Left kidney (tissue), 8 donors: ENCODE measurements at places on chromosomes 1 and 21.

GRCh38 chr1:216464489-216464888, 41.2 kb upstream of the USH2A start:
- no peak for DNase-seq

DNA sequence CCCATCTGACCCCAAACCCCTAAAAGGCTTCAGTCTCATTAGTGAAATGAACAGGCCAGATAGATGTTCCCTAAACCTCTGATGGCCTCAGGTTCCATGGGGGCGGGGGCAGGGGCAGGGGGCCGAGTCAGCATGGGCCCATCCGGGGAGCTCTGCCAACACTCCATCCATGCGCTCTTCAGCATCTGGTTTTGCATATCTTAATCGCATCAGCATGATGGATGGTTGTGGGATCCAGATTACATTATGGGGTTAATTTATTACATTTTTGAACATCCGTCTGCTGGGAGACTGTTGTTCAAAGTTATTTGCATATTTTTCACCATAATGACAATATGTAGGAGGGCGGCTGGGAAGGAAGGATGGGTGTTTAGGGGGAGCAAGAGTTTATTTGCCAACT, 3.1 kb upstream of the MAD2L2 start:
- no peak for DNase-seq

- DNase-seq, result no peak
These were observed 1.7 kb downstream of the HLX start for GRCh38 chr1:220880726-220881506.

- DNase-seq, result no peak
These were observed 520.5 kb downstream of the SMYD3 start for GRCh38 chr1:245986404-245987218.

DNA sequence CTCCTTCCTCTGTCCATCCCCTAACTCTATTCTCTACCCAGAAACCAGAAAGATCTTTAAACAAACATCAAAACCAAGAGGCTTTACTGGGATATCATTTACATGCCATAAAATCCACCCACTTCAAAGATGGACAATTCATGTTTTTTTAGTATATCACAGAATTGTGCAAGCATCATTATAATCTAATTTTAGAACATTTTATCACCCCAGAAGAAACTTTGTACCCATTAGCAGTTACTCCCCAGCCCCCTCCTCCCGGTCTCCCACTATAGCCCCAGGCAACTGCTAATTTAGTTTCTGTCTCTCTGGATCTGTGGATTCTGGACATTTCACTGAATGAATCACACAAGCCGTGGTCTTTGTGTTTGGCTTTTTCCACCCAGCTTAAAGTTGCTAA, 4.8 kb upstream of the SELENON start:
- no peak for DNase-seq

- DNase-seq, result no peak
These were observed 4.2 kb downstream of the FMO1 start for GRCh38 chr1:171252482-171252881.

DNA sequence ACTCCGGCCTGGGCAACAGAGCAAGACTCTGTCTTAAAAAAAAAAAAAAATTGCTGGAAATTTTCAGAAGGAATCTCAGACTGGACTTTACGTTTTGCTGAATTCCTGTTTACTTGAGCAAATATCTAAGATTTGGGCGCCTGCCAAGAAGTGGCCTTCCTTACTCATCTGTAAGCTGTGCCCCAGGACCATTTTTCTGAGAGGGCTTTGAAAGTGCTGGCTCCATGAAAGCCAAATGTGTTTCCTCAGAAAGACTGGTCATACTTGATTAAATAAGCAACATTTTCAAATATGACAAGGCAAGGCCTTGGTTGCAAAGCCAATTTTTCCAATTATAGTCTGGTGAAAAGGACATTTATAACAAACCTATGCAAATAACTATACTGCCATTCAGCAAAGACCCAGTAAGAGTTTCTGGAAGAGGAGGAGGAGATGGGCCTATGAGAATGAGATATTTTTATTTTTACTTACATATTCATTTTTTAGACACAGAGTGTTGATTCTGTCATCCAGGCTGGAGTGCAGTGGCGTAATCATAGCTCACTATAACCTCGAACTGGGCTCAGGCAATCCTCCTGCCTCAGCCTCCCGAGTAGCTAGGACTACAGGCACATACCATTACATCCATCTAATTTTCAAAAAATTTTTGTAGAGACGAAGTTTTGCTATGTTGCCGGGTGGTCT, 56.3 kb upstream of the HTR1D start:
- DNase-seq, result no peak

- no peak for DNase-seq
These were observed 73.0 kb upstream of the SIPA1L2 start for GRCh38 chr1:232702911-232703310.

GRCh38 chr1:29964718-29965533, 728.6 kb downstream of the PTPRU start:
- DNase-seq, result no peak

DNA sequence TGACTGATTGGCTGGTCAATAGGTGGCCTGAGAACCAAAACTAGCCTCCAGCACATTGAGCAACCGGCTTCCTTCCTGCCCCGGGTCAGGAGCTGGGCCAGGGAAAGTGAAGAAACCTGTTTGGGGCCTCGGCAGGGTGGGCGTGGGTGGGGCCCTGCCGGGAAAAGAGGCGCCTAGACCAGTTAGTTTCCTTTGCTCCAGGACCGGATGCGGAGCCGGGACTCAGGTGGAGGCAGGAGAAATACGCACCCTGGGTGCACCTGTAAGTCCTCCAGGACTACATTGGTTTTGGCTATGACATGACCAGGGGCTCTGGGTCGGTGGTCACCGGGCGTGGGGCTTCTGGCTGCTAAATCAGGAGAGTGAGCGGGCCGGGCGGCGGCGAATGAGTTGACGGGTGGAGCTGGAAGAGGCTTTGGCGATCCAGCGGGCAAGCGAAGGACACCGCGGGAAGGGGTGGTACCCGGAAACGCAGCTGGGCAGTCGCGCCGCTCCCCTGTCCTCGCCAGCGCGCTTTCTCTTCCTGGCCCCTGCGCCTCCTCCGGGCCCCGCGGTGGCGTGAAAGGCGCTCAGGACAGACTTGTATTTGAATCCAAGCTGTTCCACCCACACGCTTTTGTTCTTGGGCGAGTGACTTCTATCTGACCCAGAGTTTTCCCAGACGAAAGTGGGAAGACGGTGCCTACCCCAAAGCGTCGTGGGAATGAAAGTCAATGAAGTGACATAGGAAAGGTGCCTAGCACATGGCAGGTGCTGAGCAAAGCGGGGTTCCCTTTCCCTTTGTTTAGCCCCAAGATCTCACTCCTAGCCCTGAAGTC, 30.6 kb upstream of the JUN start:
- DNase-seq, result peak; percentile 33

DNA sequence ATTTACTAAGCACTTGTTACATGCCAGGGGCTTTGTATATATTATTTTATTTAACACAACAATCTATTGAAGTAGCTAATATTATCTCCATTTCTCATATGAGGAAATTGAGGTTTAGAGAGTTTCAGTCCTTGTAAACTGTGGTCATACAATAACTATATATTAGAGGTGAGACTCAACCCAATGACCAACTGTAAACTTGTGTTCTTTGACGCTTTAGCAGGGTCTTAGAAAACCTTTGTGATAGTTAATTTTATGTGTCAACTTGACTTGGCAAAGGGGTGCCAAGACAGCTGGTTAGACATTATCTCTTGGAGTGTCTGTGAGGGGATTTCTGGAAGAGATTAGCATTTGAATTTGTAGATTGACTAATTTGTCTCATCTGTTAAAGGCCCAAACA, 252.4 kb upstream of the B3GALT2 start:
- no peak for DNase-seq

DNA sequence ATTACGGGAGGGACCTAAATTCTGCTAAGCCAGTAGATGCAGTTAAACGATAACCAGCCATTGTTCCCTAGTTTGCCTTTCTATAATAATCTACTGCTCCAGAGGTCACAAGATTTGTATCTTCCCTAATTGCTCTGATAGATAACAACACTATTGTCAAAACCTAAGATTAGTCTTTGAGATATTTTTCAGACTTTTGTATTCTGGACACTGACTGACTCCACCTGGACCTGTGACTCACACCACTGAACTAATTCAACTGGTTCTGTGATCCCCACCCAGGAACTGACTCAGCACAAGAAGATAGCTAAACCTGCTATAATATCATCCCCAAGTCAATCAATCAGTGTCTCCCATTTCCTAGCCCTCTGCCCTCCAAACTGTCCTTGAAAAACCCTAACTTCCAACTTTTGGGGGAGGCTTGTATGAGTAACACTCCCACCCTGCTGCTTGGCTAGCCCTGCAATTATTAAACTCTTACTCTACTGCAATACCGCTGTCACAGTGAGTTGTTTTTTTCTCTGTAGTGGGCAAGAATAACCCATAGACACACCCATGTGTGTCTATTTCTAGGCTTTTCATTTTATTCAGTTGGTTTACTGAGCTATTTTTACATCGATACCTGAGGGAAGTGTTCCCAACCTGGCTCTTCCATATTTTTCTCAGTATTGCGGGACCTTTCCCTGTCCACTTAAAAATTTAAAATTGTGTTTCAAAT, 11.2 kb downstream of the KIFAP3 start:
- DNase-seq, result no peak

DNA sequence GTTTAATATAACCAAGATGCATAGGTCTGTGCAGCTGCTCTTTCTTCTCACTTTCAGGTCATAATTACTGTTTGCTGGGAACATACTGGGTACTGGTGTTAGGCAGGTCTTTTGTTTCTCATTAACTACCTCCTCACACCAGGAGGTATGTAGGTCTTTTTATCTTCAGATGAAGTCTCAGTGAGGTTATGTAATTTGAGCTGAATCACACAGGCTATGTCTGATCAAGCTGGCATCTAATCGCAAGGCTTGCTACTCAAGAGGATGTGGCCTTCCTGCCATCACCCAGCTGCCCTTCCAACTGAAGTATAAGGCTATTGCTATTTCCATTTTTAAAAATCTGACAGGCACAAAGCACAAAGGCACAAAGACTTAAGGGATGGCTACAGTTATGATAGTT, 96.4 kb downstream of the RUNX1 start:
- no peak for DNase-seq

- DNase-seq, result no peak
These were observed 66.6 kb downstream of the DIRAS3 start for GRCh38 chr1:67983867-67984266.

GRCh38 chr1:188719735-188720134, 1757.9 kb downstream of the BRINP3 start:
- DNase-seq, result no peak

GRCh38 chr21:17793246-17794123, 25.7 kb downstream of the C21orf91 start:
- no peak for DNase-seq

DNA sequence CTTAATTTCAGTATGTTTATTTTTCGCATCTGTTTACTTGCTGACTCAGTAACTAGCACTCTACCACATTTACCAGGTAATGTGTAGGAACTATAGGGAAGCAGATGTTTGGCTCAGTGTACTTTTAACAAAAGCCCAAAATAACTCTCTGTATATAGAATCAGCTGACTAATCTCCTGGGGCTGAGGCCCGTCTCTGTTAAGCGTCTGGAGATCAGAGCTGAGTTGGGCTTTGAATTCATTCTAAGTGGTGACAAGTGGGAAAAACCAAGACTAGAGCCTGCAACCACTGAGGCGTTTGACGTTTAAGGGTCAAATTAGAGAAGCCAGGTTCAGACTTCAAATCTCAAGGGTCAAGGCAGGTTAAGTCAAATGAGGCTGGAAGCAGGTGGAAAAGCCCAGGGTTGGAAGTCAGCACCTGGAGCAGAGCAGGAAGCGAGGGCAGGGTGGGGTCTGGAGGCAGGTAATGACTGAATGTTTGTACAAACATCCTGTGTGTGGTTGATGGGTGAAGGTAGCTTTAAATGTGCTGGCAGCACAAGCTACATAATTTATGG, 56.8 kb upstream of the LYST start:
- no peak for DNase-seq

DNA sequence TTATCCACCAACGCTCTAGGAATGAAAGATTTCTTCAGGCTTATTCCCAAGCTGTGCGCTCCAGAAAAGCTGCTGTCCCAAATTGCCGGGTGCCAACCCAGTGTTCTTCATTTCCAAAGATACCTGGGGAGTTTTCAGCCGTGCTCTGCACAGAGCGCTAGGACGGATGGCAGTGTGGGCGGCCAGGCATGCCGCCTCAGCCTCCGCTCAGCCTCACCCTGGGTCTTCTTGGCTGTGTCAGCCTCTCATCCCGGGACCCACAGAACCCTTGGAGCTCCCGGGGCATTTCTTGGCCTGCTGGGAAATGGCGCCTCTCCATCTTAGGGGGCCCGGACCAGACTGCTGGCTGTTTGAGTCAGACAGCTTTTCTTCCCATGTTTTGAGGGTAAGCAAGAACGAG, 116.9 kb upstream of the SLC25A33 start:
- no peak for DNase-seq

- no peak for DNase-seq
These were observed 179.8 kb downstream of the HFM1 start for GRCh38 chr1:91224878-91225277.

DNA sequence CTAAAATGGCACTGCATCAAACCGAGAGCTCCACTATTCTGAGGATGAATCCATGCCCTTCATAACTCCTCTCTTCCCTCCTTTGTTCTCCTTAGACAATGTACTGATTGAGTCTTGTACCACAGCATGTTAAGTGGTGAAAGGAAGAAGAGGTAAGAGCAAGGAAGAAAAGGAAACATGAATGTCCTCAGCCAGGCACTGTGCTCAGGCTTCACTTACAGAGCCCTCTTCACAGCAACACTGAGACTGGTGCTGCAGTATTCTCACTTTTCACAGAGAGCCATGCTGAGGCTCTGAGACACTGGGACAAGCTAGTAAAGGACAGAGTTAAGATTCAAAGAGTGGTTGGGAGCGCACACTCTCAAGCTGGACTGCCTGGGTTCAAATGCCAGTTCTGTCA, 143.5 kb downstream of the AKT3 start:
- no peak for DNase-seq

GRCh38 chr21:20852866-20853265, 145.3 kb upstream of the NCAM2 start:
- no peak for DNase-seq

DNA sequence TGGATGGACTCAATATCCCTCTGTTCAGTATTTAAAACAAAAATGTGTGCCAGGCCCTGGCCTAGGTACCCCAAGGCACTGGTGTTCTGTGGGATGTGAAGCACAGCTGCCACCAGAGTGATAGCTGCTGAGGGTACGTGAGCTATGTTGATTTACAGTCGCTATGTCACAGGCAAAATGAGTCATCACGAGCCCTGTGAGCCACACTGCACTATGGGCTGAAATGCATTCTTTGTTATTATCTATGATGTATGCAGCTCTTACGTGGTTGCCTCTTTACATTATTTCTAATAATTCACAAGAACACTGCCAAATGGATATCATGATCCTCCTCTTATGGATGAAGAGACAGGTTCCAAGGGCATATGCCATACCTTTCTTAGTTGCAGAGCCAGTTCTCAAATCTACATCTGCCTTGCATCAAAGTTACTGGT, 2.1 kb downstream of the TEX38 start:
- no peak for DNase-seq

DNA sequence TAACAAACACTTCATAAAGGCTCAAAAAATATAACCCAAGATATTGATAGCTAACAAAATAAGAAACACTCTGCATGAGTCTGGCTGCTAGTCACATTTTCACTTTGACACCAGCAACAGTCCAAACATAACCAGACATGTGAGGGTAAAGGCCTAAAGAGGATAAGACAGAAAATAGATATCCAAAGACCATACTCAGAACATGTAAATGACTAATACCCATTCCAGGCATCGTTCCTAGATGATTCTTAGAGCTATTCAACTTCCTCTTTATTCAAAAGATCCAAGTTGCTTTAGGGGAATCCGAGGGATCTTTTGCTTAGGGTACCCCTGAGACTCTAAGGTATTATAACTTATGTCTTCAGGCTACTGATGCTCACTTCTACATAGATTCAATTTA, 5.1 kb downstream of the COL24A1 start:
- no peak for DNase-seq
